ENCODE measurements at places on chromosomes 11 and 22. TPM values are rescaled to one million over a fixed set of nuclear protein-coding genes. Genes with fewer than 3 reads are reported as not detected.

The GRIK4 gene
- total RNA-seq, result 0.02 TPM

DNA sequence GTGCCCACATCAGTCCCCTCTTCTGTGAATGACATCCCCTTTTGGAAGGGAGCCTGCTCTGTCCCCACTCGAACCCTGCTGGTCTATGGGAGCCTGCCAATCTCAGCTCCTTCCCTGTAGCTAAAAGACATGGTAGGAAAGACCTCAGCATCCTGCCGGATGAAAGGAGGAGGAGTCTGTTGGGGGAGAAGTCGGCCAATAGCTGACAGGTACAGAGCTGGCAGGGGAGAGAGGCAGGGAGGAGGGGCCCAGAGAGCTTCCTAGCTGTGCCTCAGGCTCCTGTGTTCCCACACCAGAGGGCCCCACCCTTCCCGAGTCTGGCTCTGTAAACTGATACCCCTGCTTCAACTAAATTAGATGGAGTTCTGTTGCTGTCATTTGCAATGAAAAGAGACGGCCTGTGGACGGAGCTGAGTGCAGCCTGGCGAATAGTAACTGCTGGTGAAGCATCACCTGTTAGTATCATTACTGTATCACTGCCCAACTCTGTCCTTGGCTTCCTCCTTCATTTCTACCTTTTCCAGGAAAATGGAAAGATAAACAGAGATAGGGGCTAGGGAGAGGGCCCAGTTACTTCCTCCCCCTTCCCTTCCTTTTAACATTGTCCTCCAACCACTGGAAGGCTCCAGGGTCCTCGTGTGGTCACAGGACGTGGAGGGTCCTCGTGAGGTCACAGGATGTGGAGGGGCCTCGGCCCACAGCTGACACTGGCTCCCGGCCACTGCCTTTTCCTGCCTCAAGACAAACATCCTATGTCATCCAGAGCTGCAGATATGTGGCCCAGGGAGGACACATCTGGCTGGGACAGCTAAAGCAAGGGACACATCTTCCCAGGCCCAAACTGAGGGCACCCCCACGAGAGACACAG, 15.1 kb downstream of the FXYD6 start:
- H3K27ac ChIP-seq, result no peak overlapping the region
- DNase-seq, result no peak
- peaks cover 4% of the 10 kb centered on the region for H3K4me1 ChIP-seq
- no peaks in the 10 kb centered on the region for H3K36me3 ChIP-seq
- peaks cover 21% of the 10 kb centered on the region for H3K27me3 ChIP-seq

- H3K4me1 ChIP-seq, result no peaks in the 10 kb centered on the region
- H3K36me3 ChIP-seq, result no peaks in the 10 kb centered on the region
- H3K27me3 ChIP-seq, result no peaks in the 10 kb centered on the region
- H3K4me3 ChIP-seq, result no peak overlapping the region
- DNase-seq, result no peak
Measured at GRCh38 chr22:30718491-30718890, 23.8 kb downstream of the OSBP2 start.

GRCh38 chr22:38554281-38554680, 15.7 kb downstream of the DMC1 start:
- no peak overlapping the region for H3K27ac ChIP-seq
- peaks cover 2% of the 10 kb centered on the region for H3K36me3 ChIP-seq
- DNase-seq, result no peak
- H3K4me3 ChIP-seq, result no peak overlapping the region
- H3K4me1 ChIP-seq, result no peaks in the 10 kb centered on the region

- H3K27me3 ChIP-seq, result no peaks in the 10 kb centered on the region
- no peaks in the 10 kb centered on the region for H3K36me3 ChIP-seq
- H3K4me3 ChIP-seq, result no peak overlapping the region
Measured at GRCh38 chr22:44363980-44364750, 51.4 kb upstream of the SHISAL1 start.

DNA sequence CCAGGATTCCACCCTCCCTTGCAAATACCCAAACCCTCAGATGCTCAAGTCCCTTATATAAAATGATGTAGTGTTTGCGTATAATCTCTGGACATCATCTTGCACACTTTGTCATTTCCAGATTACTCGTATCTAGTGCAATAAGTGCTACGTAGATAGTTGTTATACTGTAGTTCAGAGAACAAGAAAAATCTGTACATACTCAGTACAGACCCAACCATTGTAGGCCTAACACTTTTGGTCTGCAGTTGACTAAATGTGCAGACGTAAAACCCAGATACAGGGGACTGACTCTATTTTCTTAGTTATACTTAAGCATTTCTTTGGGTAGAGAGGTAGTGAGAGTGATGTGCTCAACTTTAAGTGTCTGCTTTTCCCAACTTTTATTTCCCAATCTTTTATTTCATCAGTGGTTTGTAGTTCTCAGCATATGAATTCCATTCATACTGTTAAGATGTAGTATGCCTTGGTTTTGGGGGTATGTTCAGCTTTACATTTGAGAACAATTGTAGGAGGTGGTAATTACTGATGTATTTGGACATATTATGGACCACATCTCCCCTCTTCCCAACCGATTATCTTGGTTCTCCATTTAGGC, 43.9 kb downstream of the DDX6 start:
- no peak overlapping the region for H3K27ac ChIP-seq
- peaks cover 31% of the 10 kb centered on the region for H3K36me3 ChIP-seq
- no peaks in the 10 kb centered on the region for H3K27me3 ChIP-seq
- peaks cover 3% of the 10 kb centered on the region for H3K4me1 ChIP-seq
- DNase-seq, result no peak

All from activated CD4-positive, alpha-beta T cell treated with anti-CD3 and anti-CD28 coated beads, Interleukin-2, amount 10 ng/mL, durations not matched to agents 24 days and 14 days (primary cell).